ENCODE measurements at places on chromosomes 6 and 20. TPM values are rescaled to one million over a fixed set of nuclear protein-coding genes. Genes with fewer than 3 reads are reported as not detected.

Gene ADGRF5
- not detected for total RNA-seq

Gene SLC35B2
- 63.5 TPM for total RNA-seq

Gene RBL1
- 9.3 TPM for total RNA-seq

Gene SLC26A8
- total RNA-seq: 0.10 TPM

Gene CEP162
- total RNA-seq: 1.6 TPM

Gene DEFB112
- total RNA-seq: not detected

Gene MDFI
- total RNA-seq: 0.67 TPM

Gene GMPR
- 6.5 TPM for total RNA-seq

All from A549 treated with Hydrocortisone at 1 μM for 4 hours (cell line).